ENCODE measurements at places on chromosomes 12 and 14.

DNA sequence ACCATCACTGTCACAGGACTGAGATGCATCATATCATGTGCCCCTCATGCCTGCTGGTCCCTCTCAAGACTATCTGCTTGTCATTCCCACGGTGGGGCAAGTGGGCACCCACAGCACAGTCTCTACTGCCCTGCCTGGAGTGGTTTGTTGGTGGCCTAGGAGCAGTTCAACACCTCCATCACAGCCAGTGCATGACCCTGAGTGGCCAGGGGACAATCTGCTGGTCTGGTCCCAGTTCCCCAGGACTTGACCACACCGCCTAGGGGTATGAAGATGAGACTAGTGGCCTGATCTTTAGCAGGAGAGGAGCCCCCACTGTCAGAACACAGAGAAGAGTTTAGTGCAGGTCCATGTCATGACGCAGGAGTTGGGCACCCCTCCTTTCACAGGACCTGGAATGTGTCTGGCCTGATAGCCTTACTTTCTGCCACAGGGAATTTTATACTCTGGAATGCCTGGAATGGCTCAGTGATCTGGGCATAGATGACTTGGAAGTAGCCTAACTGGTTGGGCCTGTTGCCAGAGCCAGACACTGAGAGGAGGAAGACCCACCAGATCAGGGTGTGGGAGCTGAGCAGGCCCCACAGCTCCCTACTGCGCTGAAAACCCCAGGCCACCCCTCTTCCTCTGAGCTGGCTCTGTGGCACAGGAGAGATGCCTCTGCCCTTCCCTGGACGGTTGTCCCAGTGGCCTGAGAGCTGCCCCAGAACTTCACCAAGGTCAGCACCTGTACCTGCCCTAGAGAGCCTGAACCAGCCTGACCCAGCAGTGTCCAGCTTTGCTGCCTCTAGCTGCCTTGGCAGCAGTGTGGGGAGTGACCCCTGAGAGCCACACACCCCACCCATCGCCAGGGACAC, 83.3 kb downstream of the PUS7L start:
- DNase-seq = peak; percentile 21

- no peak for DNase-seq
Observed at GRCh38 chr14:74698465-74698864, 14.4 kb downstream of the AREL1 start.

DNA sequence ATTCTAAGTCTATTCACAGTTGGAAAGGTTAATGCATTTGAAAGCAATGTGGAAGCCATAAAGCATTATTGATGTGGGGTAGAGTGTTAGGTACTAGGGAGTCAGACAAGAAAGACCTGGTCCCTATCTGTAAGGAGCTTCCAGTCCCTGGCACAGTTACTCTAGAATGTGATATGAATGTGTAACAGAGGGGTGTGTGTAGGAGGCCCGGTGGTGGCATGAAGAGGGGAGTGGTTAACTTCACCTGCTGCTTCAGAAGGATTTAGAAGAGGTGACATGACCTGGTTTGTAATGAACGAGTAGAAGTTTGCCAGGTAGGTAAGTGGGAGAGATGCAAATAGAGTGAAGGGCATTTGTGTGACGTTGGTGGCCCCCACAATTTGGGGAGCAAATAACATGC, 15.1 kb upstream of the GALNT6 start:
- DNase-seq = no peak

- DNase-seq = no peak
Observed at GRCh38 chr12:113077057-113077858, 20.7 kb downstream of the DTX1 start.

DNA sequence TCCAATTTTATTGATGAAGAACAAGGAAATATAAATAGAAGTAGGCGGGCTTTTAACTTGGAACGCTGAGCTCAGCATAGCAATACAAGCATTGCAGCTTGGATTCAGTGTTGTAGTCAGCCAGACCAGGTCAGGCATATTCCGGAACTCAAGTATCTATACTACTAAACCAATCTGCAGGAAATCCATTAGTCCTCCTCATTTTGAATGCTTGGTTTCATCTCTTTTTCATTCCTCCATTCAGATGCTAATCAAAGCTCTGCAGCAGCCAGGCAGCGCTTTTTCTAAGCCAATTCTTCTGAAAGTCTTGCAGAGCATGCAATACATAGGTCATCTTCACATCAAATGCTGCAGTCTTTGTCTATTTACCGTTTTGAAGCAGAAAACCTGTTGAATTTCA, 49.0 kb downstream of the KIF21A start:
- DNase-seq = no peak

- DNase-seq = peak; percentile 93
Observed at GRCh38 chr12:79407671-79408622, 282.8 kb downstream of the PAWR start.

DNA sequence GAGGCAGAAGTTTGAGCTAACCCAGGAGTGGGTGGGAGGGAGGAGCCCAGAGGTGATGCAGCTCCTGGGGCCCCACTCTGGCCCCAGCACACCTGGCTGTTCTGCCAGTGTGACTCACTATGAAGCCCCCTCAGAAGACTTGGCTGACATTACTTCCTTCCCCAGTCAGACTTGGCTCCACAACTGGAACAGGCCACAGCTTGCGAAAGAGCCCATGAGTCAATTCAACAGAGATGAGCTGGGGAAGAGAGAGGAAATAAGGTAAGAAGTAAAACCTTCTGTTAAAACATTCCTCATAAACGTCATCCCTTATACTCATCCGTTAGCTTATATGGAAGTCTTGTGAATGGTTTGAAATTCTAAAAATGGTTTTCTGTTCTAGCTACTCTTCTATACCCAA, 245.9 kb downstream of the ADAMTS20 start:
- DNase-seq = peak; percentile 94

GRCh38 chr12:85823436-85824180, 12.6 kb downstream of the RASSF9 start:
- DNase-seq = peak; percentile 82

GRCh38 chr12:67651132-67651695, 2.7 kb downstream of the DYRK2 start:
- DNase-seq = peak; percentile 58

DNA sequence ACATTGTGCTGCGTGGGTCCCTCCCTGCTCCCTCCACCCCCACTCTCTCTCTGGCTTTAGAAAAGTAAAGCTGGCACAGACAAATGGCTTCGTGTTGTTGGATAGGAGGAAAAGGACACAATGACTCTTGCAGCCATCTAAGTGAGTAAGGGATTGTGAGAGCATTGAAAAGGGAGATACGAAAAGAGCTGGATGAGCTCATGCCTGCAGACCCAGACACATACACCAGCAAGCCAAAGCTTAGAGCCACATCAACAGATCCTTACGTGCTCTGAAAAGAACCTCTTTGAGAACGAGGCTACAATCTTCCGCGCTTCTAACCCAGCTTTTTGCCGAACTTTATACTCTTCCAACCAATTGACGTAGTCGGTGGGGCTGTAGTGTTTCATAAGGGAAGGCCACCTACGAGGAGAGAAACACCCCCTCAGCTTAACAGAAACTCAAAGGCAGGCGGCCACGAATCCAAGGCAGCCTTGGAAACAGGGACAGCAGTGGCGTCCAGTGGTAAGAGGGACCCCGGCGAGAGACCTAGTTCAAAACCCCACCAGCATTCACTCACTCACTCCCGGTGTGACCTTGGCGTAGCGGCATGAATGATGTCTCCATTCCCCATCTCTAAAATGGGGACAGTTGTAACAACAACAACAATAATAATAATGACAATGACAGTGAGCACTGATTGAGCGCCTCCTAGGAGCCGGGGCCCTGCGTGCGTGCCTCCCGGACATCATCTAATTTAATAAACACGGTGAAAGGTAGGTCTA, 1.1 kb downstream of the FBXO21 start:
- peak; percentile 42 for DNase-seq

All from fibroblast of skin of right biceps (primary cell).